EL (cell line): ENCODE measurements at places on chromosomes 7 and 10.

- no peak for DNase-seq
These were observed 105.7 kb downstream of the CCNY start for GRCh38 chr10:35442028-35442427.

GRCh38 chr10:121572859-121573537 is 25.2 kb downstream of the FGFR2 start:
- DNase-seq, result no peak

DNA sequence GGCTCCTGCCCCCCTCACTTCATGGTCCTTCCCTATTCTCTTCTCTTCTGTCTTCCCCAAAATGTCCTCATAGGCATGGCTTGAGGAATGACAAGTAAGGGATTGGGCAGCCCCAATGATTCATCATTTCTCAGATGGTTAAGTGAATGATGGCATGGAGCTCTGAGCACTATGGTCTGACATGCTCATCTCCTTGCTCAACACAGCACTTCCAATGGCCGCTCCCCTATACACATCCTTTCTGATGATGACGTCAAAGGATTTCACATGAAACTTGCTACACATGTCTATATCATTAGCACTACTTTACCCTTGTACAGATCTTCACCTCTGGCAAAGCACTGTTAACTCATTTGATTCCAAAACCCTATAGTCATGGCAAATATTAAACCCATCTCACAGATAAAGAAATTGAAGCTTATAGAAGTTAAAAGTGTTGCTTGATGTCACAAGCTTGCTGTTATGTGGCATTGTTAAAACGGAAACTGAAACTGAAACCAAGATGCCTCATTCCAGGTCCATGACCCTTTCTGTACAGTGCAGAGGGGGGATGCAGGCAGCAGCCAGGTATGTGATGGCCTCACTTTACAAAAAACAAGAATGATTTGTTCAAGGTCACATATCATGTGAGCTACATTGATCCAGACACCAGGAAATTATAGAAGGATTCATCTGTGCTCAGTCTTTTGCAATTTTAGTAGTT is 90.0 kb upstream of the PLXNA4 start:
- DNase-seq, result peak; percentile 39

- DNase-seq, result no peak
These were observed 112.4 kb downstream of the ELMO1 start for GRCh38 chr7:37336259-37336658.

- DNase-seq, result no peak
These were observed 64.9 kb upstream of the ADCY1 start for GRCh38 chr7:45509222-45509621.

DNA sequence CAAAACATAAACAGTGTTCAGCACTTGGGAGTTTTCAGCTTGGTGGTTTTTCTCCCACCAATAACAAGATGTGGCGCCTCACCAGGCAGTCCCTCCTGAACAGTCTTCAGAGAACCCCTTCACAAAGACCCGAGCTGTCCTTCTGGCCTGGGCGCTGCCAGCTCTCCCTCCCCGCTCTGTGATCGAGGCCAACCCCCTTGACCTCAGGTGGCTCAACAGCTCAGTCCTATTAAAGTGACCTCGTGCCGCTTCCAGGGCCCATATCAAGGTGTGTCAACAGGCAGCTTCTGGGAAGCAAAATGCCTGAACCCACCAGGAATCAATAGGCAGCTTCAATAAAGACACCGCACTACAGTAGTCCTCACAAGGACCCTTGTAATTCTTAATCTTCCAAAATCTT is 63.3 kb downstream of the CHST15 start:
- DNase-seq, result no peak

DNA sequence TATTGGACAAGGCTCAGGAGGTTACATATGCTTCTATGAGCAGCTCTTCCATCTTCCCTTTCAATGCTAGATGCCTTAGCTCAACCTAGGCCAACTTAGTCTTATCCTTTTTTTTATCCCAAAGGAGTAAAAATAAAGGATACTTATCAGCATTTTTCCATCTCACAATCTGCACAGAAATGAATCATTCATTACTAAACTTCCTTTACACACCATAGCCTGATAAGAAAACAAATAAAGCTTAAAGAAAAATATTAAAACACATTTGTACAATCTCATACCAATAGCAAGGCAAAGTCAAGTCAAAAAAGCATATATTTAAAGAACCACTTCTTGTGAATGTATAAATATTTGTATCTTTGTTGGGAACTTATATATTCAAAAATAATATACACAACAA is 407.4 kb downstream of the GRM8 start:
- no peak for DNase-seq

DNA sequence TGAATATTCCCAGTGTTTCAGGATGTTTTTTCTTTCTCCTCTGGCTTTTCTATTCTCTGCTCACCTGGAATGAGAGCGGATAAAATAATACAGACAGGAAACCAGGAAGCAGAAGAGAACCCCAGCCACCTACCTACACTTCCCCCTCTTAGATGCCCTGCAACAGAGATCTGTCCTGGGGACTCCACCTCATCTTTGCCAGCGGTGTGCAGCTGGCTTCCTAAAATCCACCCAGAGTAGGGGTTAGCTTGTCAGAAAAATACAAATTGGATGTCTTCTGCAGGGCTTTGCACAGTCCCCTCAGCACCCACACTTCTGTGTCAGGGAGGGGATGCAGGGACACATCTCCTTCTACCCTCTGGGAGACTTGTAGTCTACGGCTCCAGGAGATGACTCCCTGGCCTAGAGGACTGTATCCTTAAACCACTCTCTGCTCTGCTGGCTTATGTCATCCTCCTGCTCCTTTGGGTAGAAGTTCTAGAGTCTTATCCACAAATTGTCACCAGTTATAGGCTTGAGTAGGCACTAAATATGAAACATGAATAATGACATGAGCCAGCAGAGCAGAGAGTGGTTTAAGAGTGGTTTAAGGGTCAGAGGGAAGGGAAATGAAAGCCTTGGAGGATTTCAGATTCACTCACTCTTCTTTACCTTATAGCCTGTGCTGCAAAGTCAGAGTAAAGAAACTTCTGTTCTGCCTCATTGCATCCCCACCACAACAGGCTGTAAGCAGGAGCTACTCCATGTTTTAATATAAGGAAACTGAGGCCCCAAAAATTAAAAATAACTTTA is 749.4 kb downstream of the AUTS2 start:
- no peak for DNase-seq

DNA sequence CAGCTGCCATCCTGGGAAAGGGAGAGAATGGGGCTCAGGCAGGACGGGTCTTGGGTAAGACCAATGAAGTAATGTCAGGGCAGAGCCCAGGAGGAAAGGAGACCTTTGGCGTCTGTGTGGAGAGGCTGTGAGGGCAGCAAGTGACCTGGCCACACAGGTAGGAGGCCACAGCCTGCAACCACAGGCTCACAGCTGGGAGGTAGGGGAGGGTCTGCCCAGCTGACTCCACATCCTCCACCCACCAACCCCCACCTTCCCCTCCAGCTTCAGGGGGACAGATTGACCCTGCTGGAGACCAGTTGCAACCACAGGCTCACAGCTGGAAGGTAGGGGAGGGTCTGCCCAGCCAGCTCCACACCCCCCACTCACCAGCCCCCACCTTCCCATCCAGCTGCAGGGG is 262.2 kb upstream of the TCERG1L start:
- DNase-seq, result no peak

- DNase-seq, result no peak
These were observed 81.1 kb downstream of the IDE start for GRCh38 chr10:92492748-92493240.

DNA sequence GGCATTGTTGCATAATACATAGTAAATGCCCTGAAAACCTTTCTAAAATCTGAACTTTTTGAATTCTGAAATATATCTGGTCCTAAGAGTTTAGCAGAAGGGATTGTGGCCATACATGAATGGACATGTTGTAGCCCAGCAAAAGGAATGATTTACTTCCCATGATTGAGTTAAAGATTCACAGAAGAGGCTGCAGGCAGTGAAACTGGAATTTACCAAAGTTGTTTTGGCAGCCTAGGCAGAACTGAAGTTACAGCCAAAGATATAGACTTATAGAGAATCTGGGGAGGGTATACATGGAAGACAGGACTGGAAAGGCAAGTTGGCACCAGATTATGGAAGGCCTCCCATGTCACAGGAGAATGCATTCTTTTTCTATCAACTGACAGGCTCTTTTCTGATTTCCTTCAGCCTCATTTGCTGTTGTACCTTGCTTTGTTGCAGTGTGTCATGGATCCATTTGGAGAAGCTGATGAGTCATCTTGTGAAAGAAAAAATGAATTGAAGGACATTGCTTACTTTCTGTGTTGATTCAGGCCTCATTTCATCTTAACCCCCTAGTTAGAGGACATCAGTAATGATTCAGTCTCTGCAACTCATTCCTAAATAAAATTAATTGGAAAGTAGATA is 356.2 kb upstream of the LRGUK start:
- peak; percentile 32 for DNase-seq

DNA sequence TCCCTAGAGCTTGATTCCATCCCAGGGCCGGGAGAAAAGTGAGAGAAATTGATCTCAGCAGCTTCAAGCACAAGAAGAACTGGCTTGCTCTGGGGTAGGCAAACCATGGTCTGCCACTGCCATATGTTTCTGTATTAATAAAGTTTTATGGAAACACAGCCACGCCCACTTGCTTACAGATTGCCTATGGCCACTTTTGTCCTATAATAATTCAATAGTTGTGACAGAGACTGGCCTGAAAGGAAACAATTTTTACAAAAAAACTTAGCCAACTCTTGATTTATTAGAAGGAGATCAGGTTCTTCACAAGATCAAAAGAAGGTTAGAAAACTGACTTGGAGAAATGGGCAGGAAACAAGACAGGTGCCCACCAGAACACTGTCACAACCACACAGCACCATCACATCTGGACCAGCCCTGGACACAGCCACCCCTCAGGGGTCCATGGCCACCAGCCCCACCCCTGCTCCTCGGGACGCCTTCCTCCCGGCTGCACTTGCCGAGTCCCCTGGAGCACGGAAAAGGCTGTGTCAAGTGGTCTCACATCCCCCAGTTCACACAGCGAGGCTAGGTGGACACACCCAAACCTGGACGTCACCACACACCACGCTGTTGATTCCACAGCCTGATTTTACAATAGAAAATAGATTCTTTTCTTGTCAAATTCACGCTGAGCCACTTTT is 85.4 kb downstream of the PTPRN2 start:
- DNase-seq, result no peak

DNA sequence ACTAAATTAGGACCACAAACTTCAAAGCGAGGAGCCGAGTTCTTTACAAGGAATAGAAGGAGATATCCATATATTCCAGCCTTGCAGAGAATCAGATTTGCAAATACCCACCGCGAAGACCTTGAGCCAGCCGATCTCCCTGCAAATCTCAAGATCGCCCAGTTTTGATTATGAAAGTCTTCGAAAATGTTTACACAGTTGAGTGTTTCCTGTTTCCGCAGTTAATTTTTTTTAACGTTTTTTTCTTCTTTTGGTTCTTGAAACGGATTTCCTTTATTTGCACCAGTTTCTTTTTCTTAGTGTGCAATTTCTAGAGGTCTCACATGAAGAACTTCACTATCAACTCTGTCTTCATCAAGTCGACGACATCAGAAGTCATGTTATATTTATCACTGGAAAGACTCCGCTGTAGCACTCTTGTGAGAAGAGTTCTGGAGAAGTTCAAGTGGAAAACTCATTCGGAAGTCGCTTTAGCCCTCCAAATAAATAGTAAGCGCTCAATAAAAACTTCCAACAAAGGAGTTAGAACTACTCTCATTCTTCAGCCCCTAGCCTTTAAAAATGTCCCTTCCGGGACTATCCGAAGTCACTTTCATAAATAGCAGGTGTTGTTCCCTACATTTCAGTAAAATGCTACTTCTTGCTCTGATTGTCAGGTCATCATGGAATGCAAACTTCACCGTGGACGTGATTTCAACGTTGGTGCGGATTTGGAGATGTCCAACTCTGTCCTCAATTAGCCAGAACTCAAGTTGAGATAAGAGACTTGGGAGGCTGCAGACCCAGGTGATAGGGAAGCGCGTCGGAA is 11.9 kb upstream of the SPAG6 start:
- DNase-seq, result no peak

- DNase-seq, result no peak
These were observed 5.0 kb downstream of the NRF1 start for GRCh38 chr7:129616530-129616929.

GRCh38 chr7:132185150-132185549 is 391.1 kb downstream of the PLXNA4 start:
- DNase-seq, result no peak

GRCh38 chr7:39221901-39222300 is 244.2 kb downstream of the POU6F2 start:
- DNase-seq, result no peak

- DNase-seq, result peak; percentile 33
These were observed 662 bp downstream of the POLR3A start for GRCh38 chr10:78028438-78029268.

GRCh38 chr10:114905450-114905849 is 32.5 kb upstream of the TRUB1 start:
- peak; percentile 52 for DNase-seq

DNA sequence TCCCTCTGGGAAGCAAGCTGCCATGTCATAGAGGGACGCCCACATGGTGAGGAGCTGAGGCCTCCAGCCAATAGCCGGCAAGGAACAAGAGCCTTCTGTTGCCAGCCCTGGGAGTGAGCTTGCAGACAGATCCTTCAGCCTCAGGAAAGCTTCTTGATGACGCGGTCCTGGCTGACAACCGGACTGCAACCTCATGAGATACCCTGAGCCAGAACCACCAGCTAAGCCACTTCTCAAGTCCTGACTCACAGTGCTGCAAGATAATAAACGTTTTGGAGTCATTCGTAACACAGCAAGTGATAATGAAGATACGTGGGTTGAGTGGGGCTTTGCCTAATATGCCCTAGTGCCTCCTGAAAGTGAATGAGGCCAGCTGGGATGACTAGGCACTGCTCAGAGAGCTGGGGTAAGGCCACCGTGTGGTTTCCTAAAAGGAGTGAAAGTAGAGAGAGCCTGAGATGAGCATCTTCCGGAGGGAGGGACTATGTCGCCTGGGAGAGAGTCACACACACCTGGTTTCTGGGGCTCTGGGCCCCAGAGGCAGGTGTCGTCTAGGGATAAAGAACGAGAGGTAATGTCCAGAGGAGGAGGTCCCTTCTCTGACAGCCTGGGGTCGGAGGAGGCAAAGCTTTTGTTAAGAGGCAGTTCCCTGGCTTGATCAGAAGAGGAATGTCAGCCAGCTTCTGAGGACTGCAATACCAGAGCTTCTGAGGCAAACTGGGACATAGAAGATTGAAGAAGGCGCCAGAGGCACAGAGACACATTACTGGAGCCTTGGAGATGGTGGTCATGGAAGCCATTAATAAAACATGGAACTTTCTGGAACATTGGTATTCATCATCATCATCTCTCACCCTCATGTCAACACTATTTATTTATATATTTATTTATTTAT is 53.6 kb downstream of the PYROXD2 start:
- DNase-seq, result peak; percentile 97
